ENCODE measurements at places on chromosomes 1 and 21.
A peak's percentile ranks its signal among the peaks of the same experiment; 100 is the strongest.

GRCh38 chr1:115338457-115338820 is 390 bp upstream of the NGF start:
- DNase-seq, result no peak

- no peak for DNase-seq
Measured at GRCh38 chr1:85065550-85065949, 17.2 kb upstream of the MCOLN3 start.

GRCh38 chr1:171422511-171422910 is 62.8 kb upstream of the PRRC2C start:
- DNase-seq, result peak; percentile 62

DNA sequence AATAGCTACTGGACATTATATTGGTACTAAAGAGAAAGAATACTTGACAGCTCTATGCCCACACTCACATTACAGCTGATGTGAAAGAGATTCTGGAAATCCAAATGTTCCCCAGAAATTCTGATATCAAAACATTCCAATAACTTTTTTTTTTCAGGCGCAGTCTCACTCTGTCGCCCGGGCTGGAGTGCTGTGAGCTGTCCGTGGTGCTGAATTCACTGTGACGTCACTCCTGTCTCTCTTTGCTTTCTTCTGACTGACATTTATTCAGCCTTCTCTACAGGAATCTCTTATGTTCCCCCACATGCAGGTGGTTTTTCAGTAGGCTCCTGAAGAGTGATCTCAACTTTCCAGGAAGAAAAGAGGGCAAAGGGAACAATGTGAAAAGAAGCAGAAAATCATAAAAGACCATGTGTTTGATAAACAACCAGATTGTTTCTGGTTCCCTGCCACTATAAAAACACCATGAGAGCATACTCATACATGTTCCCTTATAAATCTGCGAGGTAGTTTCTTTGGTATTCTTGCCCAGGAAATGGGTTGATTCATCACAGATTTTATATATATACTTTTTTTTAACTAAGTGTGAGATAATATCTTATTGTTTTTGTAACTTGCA is 6.2 kb downstream of the S100A7A start:
- peak; percentile 37 for DNase-seq

GRCh38 chr1:110412576-110412975 is 5.1 kb upstream of the LAMTOR5 start:
- peak; percentile 72 for DNase-seq

DNA sequence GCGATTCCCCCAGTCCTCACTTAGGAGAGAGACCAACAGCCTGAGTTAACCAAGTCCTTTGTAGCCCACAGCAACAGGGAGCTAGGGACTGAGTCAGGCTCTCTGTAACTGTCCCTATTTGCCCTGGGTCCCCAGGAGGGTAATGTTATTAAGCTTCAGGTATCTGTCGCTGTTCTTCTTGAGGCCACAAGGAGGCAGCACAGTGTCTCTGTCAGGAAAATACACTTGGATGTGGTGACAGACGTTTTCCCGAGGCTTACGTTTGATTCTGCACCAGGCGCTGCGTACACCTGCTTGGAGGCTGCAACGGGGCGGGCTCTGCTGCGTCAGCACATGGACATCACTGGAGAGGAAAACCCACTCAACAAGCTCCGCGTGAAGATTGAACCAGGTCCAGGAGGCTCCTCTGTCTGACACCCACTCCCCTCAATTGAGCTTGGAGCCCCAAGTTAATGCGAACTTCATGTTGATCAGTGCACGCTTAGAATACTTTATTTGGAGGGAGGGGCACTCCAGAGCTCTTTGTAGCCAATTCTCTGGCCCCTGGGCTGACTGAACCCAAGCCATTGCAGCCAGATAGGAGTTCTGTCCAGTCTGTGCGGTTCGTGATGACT is 10.7 kb upstream of the ELF3 start:
- DNase-seq, result peak; percentile 48

GRCh38 chr1:205443585-205444299 is 12.1 kb downstream of the BLACAT1 start:
- DNase-seq, result no peak

All from HCEC 1CT (cell line).